Osteocyte (in vitro differentiated cells): ENCODE measurements at places on chromosomes 12 and 14.

DNA sequence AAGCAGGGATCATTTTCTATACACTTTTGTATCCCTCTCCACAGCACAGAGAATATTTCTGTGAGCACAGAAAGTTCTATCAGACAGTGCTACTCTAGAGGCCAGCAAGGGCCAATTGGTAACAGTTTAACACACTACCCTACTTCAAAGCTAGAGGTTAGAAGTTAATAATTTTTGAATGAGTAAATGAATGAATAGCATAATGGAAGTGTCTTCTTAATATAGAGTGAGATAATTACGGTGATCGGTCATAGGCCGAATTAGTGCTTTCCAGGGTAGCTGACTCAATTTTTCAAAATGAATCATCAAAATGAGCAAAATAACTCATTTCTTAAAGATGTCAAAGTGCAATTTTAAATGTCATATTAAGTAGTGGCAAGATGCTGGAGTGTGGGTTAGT lies 67.0 kb upstream of the CCDC198 start:
- DNase-seq: no peak

GRCh38 chr12:90514325-90514724 lies 440.7 kb downstream of the CCER1 start:
- DNase-seq: no peak

DNA sequence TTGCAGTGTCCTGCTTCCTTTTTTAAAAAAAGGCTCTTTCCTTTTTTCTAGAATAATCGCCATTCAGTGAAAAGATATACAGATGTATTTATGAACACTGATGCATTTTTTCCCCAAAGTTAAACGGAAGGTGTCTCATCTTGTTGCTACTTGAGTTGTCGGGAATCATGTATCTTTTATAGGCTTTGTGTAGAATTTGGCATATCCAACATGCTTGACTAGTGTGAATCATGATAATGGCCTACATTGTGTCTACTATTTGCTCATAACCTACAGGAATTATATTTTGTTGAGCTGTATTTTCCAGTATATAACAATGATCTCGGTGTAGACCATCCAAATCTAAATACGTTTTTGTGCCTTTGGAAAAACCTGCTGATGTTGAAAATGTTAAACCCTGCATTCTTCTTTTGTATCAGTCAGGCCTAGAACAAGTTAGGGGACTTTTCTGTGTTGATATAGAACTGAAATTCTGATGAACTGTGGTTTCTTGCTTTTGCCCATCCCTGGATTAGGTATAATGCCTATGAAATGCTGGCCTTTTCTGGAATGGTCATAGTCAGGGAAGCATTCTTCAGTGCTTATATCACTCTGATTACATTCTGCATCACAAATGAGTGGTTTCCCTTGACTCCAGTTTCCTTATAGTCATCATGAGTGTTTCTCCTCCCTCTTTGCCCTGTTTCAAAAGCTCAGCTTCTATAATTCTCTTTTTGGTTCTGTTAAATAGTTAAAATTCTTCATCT lies 10.8 kb downstream of the BMAL2 start:
- no peak for DNase-seq

- no peak for DNase-seq
These were observed 39.6 kb downstream of the PPP4R4 start for GRCh38 chr14:94213741-94214140.

- DNase-seq: no peak
These were observed 36.9 kb upstream of the CCDC198 start for GRCh38 chr14:57530571-57530970.

DNA sequence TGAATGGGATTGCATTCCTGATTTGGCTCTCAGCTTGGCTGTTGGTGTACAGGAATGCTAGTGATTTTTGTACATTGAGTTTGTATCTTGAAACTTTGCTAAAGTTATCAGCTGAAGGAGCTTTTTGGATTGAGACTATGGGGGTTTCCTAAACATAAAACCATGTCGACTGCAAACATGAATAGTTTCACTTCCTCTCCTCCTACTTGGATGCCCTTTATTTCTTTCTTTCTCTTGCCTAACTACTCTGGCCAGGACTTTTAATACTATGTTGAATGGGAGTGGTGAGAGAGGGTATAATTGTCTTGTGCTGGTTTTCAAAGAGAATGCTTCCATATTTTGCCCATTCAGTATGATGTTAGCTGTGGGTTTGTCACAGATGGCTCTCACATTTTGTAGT lies 141.5 kb downstream of the CEP83 start:
- no peak for DNase-seq

- no peak for DNase-seq
These were observed 315.5 kb downstream of the SNAPC1 start for GRCh38 chr14:62077676-62078261.

- no peak for DNase-seq
These were observed 53.7 kb downstream of the TMTC2 start for GRCh38 chr12:82740129-82741000.

DNA sequence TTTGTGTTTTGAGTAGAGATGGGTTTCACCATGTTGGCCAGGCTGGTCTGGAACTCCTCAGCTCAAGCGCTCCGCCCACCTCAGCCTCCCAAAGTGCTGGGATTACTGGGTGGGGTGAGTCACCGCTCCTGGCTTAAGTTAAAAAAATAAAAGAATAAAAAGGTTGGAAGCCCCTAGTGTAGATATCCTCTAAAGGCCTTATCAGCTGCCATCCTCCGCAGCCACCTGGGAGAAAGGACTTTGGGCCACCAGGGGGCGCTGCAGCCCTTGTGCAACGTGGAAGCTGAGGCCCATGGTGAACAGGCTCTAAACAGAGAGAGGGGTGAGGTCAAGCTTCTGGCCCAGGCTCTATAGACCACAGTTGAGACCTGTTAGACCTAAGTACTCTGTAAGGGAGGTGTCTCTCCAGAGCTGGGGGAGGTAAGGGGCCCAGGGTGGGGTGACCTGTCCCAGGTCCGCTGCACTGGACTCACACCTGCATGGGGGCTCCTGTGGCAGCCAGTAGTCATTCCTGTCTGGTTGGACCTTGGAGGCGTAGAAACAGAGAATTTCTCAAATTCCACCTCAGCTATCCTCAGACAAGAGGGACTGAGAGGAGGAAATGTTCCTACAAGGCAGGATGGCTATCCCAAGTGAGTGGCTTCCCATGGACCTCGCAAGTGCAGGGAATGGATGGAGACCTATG lies 14.0 kb upstream of the RACGAP1 start:
- no peak for DNase-seq

DNA sequence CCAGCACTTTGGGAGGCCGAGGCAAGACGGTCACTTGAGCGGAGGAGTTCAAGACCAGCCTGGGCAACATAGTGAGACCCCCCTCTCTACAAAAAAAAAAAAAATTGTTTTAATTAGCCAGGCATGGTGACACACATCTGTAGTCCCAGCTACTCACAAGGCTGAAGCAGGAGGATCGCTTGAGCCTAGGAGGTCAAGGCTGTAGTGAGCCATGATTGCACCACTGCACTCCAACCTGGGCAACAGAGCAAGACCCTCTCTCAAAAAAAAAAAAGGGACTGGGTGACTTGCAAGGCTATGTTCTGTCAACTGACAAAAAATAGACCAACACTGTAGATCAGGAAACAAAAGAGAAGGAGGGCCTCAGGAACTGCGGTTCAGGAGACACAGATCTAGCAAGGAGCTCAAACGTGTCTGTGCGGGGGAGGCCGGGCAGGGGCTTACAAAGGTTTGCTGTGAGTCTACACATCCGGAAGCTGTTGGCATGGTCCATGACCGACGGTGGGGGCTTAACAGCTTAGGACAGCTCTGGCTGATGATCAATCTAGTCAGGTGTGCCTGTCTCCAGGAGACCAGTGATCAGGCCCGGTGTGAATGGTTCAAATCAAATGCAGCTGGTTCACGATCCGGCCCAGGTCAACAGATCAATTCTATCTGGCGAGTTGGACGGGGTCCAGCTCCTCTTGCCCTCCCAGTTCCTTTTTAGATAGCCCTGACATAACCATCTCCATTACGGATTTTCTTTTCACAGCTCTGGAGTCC lies 31.7 kb upstream of the INF2 start:
- no peak for DNase-seq

DNA sequence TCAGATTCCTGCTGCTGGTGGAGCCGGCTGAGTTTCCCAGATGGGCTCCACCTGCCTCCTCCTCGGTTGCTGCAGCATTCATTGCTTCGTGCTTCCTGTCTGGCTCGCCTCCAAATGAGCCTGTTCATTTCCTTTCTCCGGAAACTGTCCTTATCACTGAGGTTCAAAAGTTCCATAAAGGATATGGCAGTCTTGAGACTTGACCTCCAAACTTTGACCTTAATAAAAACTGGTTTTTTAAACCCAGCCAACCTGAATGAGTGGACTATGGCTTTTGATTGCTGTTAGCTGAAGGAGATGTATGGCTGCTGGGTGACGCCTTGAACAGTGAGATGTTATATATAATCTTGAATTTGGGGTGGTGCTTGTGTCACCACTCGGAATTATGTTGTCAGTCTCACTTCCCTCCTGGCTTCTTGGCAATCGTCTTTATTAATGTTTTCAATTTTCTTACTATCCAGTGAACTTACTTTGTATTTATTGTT lies 62.7 kb downstream of the RASSF3 start:
- no peak for DNase-seq

- no peak for DNase-seq
These were observed 76.3 kb downstream of the ESR2 start for GRCh38 chr14:64217834-64218233.

GRCh38 chr12:103799504-103799856 lies 41.6 kb downstream of the NT5DC3 start:
- DNase-seq: no peak

- DNase-seq: no peak
These were observed 167.1 kb upstream of the OR4E1 start for GRCh38 chr14:21840765-21841164.

- no peak for DNase-seq
These were observed 55.1 kb downstream of the IQSEC3 start for GRCh38 chr12:121647-122046.

GRCh38 chr14:79418649-79419415 lies 792.5 kb downstream of the DIO2 start:
- DNase-seq: no peak

GRCh38 chr12:43154498-43155045 lies 397.4 kb downstream of the ADAMTS20 start:
- no peak for DNase-seq

GRCh38 chr12:119809023-119809422 lies 68.1 kb downstream of the CIT start:
- DNase-seq: no peak

GRCh38 chr14:70879448-70879847 lies 27.8 kb upstream of the PCNX1 start:
- DNase-seq: no peak

DNA sequence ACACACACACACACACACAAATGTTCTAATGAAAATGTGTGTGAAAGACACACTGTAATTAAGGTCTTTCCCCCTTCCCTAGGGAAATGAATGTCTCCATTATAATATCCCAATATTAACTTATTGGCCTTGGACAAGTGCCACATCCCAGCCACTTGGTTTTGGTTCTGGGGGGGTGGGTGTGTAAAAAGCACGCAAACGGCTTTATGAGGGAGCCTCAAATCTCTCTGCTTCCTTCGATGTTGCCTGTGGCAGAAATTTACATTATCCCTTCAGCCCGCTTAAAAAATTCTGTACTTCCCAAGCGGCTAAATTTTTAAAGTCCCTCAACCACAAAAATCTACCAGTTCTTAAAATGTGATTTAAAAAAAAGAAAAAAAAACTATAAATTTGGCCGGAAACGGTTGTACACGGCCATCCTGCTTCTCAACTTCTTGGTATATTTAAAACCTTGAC lies 432 bp downstream of the C14orf93 start:
- no peak for DNase-seq

DNA sequence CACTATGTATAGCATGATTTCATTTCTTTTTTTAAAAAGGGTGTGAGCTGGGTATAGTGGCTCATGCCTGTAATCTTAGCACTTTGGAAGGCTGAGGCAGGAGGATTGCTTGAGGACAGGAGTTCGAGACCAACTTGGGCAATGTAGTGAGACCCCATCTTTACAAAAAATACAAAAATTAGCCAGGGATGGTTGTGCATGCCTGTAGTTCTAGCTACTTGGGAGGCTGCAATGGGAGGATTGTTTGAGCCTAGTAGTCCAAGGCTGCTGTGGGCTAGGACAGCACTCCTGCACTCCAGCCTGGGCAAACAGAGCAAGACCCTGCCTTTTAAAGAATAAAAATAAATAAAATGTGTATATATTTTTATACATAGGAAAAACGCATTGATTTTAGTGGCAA lies 43.0 kb downstream of the DIP2B start:
- no peak for DNase-seq

DNA sequence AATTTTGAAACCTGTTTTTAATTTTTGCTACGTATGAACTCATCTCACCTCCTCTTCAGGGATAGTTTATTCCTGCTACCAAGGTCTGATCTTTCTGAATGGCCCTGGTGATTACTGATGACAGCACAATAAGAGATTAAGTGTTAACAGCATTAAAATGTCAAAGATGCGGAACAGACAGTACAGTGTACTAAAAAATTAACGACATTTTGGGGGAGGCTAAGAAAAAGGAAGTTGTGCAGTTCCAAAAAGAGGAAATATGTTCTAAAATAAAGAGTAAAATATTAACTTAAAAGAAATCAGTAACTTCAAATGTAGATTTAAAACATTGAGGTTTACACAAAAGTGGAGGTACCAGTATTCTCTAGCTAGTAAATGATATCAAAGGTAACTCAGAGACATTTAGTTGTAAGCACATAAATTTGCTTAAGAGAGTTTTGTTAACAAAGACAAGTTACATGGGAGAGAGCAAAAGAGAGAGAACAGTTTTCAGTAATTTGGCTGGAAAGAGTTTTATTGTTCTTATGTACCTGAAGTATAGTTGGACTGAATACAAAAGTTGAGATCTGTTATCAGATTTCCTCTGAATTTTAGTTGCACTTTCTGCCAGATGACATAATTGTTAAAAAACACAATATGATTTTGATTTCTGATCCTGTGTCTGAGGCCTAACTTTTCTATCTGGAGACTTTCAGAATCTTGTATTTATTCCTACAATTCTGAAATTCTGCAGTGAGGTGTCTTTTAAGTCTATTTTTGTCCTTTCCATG lies 4.2 kb upstream of the CLECL1 start:
- no peak for DNase-seq

GRCh38 chr12:12323591-12323990 lies 26.5 kb downstream of the MANSC1 start:
- no peak for DNase-seq

DNA sequence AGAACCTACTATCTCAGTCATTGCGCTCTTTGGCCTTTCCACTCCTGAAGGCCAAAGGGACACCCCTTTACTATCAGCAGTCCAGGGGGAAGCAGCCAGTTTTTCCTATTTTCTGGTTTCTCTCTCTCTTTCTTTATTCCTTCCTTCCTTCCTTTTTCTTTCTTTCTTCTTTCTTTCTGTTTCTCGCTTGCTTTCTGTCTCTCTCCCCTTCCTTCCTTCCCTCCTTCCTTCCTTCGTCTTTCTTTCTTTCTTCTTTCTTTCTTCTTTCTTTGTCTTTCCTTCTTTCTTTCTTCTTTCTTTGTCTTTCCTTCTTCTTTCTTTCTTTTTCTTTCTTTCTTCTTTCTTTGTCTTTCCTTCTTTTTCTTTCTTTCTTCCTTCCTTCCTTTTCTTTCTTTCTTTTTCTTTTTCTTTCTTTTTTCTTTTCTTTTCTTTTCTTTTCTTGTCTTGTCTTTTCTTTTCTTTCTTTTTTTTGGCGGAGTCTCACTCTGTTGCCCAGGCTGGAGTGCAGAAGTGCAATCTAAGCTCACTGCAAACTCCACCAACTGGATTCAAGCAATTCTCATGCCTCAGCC lies 64.9 kb upstream of the OTX2 start:
- no peak for DNase-seq

- DNase-seq: no peak
These were observed 960 bp upstream of the LRFN5 start for GRCh38 chr14:41605550-41606281.
